ENCODE measurements at places on chromosomes 3 and 15.

GRCh38 chr3:182325213-182325950 lies 467.9 kb upstream of the ATP11B start:
- DNase-seq: no peak

- no peak for DNase-seq
Measured at GRCh38 chr15:85542895-85543331, 162.5 kb downstream of the AKAP13 start.

DNA sequence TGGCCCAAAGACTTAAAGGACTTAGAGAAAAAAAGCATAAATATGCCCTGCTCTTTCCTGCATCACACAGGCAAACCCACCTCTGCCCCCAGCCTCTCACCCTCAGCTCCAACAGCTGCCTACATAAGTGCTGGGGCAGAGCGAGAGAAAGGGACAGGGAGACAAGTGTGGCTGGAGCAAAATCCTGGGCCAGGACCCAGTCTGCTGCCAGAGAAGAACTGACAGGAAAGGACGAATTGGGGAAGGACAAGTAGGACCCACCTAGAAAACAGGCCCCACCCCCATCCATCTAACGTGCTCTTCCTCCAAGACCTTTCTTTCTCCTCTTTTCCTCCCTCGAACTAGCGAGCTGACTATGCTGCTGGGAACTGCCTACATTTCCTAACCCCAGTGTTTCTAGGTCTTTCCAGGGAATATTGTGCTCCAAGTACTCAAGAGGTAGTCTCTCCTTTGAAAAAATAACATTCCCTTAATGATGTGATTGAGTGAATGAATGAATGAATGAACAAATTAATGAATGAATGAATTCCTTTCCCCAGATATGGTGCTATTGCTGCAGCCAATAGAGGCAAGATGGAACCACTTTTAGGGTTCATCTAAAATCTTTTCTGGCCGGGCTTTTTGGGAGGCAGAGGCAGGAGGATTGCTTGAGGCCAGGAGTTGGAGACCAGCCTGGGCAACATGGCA lies 18.4 kb downstream of the IGDCC4 start:
- no peak for DNase-seq

GRCh38 chr3:109023656-109024254 lies 70.1 kb upstream of the GUCA1C start:
- peak; percentile 25 for DNase-seq

- DNase-seq: no peak
Measured at GRCh38 chr15:64016257-64016656, 30.0 kb downstream of the DAPK2 start.

GRCh38 chr3:130242850-130243569 lies 102.5 kb upstream of the COL6A5 start:
- no peak for DNase-seq

GRCh38 chr3:140898340-140899180 lies 43.1 kb upstream of the SLC25A36 start:
- DNase-seq: peak; percentile 78

DNA sequence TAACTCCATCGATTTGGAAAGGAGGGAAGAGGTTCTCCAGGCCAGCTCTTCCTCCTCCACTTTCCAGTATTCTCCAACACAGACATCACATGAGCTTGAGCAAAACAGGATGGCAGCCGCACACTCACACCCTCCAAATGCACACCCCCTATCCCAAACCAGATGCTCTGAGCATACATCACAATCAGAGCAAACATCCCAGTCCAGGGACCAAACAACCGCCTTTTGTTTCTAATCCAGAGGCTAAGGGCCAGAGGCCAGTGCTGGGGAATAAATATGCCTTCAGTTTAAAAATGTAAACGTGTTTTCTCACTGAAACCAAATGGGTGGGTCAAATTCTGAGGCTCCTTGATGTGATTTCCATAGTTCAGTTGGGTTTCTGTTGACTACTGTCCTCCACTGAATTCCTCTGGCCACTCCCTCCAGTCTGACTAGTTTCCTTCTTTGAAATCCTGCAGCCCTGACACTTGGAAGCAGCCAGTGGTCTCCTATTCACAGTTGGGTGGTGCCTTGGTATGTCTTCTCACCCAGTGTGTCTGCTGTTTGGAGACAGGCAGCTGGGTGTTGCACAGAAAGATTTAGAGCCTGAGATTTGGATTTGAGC lies 19.2 kb upstream of the MFGE8 start:
- DNase-seq: no peak

DNA sequence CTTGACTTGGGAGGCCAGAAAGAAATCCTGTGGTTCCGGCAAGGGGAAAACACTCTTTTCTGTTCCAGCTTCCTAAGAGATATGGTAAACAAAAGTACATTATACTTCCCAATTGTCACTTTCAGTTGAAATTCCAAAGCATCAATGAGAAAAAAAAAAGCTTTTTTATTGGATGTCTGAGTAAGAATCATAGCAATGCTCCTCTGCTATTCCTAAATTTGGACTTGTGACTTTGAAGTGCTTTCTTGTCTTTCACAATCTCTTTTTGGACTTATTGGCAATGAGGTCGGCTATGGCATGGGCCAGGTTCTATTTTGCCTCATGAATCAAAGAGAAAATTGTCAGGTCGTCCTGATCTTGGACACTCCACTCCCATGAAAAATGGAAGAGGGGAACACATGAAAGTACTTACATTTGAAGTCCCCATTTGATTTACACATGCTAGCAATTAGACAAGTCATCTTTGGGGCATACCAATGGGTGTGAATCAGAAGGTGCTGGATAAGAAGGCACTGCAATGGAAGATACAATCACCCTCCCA lies 170.5 kb downstream of the GREM1 start:
- peak; percentile 45 for DNase-seq

DNA sequence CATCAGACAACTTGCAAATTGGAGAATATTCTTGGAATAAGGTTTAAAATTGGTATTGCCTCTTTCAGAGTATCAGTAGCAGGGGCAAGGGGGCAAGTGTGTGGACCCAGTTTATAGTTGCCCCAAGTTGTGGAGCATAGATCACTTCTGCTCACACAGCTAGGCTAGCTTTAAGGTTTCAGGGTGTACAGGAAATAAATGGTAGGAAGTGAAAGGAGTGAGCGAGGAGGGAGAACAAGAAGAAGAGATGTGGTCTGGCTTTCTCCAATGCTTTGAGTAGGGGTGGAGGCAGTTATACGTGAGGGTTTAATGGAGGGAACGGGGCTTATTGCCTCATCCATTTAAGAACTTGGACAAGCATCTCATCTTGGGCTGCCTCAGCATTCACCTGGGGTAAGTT lies 290.0 kb upstream of the CFAP20DC start:
- no peak for DNase-seq

GRCh38 chr15:96524676-96525417 lies 194.3 kb downstream of the NR2F2 start:
- DNase-seq: no peak

- DNase-seq: no peak
Measured at GRCh38 chr3:59319442-59319841, 269.6 kb upstream of the CFAP20DC start.

DNA sequence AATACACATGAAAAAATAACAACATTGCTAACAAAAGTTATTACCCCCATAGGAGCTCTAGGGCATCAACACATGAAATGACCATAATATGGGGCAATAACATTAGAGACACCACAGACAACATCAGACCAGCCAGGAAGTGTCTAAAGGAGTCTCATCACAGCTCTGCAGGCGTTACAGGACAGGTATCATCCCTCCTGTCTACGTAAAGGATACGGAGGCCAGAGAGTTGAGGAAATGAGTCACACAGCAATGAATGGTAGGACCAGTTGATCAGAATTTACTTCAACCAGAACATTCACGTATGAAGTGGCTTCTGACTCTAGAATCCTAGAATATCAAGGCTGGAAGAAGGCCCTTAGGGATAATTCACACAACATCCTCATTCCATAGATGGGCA lies 1.8 kb downstream of the NME9 start:
- DNase-seq: no peak

- DNase-seq: no peak
Measured at GRCh38 chr15:81301385-81301784, 22.6 kb downstream of the STARD5 start.

- no peak for DNase-seq
Measured at GRCh38 chr3:197006446-197006845, 23.2 kb downstream of the MELTF start.

- DNase-seq: no peak
Measured at GRCh38 chr3:133548090-133548489, 25.4 kb upstream of the CDV3 start.

GRCh38 chr3:35784169-35784568 lies 144.8 kb downstream of the ARPP21 start:
- no peak for DNase-seq

DNA sequence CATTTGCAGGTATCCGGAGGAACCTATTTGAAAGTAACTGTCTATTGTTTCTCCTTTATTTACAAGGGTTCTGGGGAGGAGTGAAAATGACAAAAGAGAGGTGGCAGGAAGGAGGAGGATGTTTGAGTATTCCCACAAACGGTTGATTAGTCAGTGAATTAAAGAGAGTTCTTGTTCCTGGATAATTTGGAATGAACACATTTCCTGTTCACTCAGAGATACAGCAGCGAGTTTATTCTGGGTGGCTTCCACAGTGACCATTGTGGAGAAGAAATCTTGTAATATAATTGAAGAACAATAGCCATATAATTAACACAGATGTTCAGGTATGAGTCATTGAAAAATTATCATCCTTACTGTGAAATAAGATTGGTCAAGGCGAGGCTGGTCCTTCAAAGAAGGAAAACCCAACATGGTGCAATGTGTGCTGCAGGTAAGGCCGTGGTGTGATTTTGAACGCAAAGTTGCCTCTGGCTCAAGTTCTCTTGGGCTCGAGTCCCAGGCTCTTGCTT lies 77.3 kb downstream of the NFKBIZ start:
- DNase-seq: no peak

DNA sequence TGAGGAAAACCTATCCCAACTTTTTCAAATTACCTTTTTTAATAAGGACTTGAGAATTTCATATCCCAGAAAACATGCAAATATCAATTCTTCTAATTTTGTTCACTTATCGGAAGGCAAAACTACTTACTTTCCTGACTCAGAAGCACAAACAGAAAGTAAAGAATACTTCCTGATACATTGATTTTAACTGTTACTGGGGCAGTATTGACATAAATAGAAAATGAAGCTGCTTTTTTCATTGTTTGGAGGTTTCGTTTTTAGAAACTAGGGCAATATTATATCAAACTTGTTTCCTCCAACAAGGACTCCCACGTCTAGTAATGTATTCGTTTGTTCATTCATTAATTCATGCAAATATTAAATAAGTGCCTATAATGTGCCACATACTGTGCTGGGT lies 19.1 kb downstream of the PAQR9 start:
- DNase-seq: no peak

DNA sequence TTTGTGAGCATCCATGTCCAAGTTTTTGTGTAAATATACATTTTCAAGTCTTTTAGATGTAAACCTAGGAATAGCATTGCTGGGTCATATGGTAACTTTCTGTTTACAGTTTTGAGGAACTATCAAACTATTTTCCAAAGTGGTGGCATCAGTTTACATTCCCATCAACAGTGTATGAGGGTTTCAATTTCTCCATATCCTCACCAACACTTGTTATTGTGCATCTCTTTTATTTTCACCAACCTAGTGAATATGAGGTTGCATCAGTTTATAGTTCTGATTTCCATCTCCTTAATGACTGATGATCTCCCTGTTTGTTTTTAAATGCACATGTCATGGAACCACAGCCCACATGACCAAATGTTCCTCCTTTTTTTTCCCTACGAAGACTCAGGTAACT lies 201.2 kb downstream of the FEZF2 start:
- DNase-seq: no peak

GRCh38 chr3:126570103-126570541 lies 11.4 kb upstream of the C3orf22 start:
- no peak for DNase-seq

GRCh38 chr15:90190606-90191343 lies 10.4 kb upstream of the SEMA4B start:
- DNase-seq: no peak

- DNase-seq: no peak
Measured at GRCh38 chr15:38479756-38480155, 25.8 kb downstream of the FAM98B start.

- DNase-seq: no peak
Measured at GRCh38 chr3:156311930-156312329, 191.6 kb downstream of the KCNAB1 start.

- no peak for DNase-seq
Measured at GRCh38 chr15:47961401-47962090, 159.2 kb upstream of the SLC24A5 start.

DNA sequence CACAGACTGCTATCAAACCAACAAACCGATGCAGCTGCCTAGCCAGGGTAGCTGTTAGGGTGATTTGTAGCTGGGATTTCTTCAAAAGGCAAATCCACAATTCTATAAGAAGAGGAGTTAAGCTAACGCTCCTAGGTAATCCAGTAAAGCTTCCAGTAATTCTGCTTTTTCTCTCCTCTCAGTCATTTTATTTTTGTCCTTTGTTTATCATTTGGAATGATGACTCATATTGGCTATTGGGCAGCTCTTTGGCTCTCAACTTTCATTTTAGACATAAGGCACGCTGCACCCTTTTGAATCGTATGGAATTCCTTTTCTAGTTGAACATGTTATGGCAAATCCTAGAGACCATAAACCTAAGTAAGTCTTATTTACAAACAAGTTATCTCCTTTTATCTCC lies 53.2 kb upstream of the PPARG start:
- DNase-seq: no peak

GRCh38 chr3:18572809-18573208 lies 147.7 kb upstream of the SATB1 start:
- DNase-seq: peak; percentile 1

DNA sequence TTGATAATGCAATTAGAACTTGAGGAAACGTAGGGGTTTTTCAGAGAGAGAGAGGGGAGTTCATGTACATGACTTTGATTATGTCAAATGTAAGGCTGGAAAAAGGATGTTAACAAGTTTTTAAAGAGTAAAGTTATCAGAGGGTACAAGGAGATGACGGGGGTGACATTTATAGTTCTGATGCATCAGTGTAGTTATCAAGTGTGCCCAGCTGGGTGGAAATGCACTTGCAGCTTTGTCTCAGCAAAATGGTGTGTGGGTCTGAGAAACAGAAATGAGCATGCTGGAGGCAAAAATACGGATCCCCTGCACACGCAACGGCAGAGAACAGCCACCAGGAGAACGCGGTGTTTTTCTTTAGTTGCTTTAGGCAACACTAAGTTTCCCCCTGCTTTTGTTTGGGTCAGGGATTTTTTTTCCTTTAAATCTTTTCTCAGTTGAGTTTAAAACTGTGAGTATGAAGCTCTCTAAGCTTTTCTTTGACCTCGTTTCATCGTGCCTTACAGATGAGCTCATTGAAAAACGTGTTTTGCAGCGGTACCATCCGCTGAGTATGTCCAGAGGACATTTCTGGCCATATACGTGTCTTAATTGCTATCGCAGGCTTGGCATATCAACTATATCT lies 205.4 kb downstream of the PDZRN3 start:
- DNase-seq: peak; percentile 42

GRCh38 chr3:9944271-9944670 lies 7.9 kb downstream of the PRRT3 start:
- DNase-seq: no peak

DNA sequence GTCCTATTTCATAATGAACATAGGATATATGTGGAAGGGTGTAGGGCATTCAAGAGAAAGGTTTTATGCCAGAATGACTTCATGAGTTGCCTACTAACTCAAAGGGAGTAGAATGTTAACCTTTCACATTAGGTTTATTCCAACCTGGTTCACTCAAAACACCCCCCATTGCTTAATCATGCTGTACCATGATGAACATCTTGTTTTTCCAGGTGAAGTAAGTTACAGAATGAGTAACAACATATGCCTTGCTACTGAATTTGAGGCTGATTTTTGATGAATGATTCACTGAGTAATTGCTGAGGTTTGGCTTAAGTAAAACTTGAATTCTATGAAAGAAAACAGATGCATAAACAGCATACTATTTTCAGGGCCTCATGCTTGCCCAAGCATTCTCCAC lies 5.9 kb upstream of the CLDN16 start:
- DNase-seq: peak; percentile 60

GRCh38 chr15:63096178-63096577 lies 25.5 kb upstream of the LACTB start:
- DNase-seq: no peak

Data from AG09309 (cell line).